ENCODE measurements at places on chromosomes 2 and 18. TPM values are rescaled to one million over a fixed set of nuclear protein-coding genes. Genes with fewer than 3 reads are reported as not detected.

Gene TMEFF2
- 2.2 TPM for total RNA-seq

Gene HDAC4
- total RNA-seq: 19.7 TPM

Gene VWA3B
- total RNA-seq: 0.16 TPM

Gene FSIP2
- total RNA-seq: under 0.01 TPM

Gene CD8A
- not detected for total RNA-seq

Gene SP110
- 9.9 TPM for total RNA-seq

Gene COL5A2
- 203 TPM for total RNA-seq

Gene CYP26B1
- 0.52 TPM for total RNA-seq

Gene VWC2L
- total RNA-seq: under 0.01 TPM
